Activated CD4-positive, CD25-positive, alpha-beta regulatory T cell treated with anti-CD3 and anti-CD28 coated beads, Interleukin-2, amount 50 U/mL, for 24 hours (primary cell): ENCODE measurements at places on chromosomes 3 and 15.

DNA sequence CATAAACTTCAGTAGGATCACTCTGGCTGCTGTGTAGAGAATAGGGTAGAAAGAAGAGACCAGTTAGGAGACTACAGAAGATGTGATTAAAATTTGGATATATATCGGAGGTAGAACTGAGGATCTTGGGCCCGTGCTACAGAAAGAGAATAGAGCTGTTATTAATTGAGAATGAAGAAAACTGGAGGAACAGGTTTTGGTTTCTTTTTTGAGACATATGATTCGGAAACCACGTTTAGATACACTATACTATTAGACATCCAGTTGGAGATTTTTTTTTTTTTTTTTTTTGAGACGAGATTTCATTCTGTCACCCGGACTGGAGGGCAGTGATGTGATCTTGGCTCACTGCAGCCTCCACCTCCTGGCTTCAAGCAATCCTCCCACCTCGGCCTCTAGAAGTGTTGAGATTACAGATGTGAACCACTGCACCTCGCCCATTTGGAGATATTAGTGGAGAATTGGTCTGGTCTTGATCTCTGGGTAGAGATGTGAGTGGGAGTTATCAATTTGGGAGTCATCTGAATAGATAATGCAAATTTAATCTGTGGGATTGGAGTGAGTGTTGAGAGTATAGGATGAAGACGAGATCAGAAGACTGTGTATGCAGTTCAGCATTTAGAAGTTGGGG, 50.9 kb downstream of the TCF12 start:
- ATAC-seq: no peak

GRCh38 chr3:23389686-23390085, 186.6 kb downstream of the UBE2E2 start:
- ATAC-seq: no peak

- ATAC-seq: no peak
Observed at GRCh38 chr15:91891101-91891500, 37.6 kb downstream of the SLCO3A1 start.

- peak; percentile 53 for ATAC-seq
Observed at GRCh38 chr3:11803977-11804892, 42.5 kb downstream of the TAMM41 start.

DNA sequence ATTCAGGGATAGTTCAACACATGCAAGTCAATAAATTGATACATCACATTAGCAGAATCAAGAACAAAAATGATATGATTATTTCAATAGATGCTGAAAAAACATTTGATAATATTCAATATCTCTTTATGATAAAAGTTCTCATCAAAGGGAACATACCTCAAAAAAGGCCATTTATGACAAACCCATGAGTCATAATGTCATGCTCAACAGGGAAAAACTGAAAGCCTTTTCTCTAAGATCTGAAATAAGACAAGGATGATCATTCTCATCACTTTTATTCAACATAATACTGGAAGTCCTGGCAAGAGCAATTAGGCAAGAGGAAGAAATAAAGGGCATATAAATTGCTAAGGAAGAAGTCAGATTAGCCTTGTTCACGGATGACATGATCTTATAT, 54.1 kb upstream of the TMEM158 start:
- no peak for ATAC-seq

GRCh38 chr15:41873711-41874110, 20.1 kb downstream of the SPTBN5 start:
- no peak for ATAC-seq

- no peak for ATAC-seq
Observed at GRCh38 chr3:39752751-39753150, 56.7 kb upstream of the MYRIP start.

GRCh38 chr15:99438691-99439523, 126.9 kb upstream of the MEF2A start:
- no peak for ATAC-seq

- ATAC-seq: no peak
Observed at GRCh38 chr15:96500508-96500907, 170.0 kb downstream of the NR2F2 start.

DNA sequence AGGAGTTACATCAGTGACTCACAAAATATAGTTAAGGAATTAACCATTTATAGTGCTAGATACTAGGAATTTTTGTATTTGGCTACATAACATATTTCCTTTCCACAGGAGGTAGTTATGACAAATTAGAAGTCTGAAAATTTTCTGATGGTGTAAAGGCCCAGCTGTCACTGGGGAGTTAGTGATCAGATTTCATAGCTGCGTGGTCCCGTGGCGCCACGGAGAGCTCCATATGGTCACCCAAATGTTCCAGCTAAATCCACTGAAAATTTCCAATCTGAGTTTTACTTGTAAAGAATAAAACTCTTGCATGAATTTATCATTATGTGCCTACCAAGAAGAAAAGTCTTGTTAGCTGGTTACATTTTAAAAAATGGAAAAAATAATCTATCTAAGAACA, 368.9 kb upstream of the PLSCR5 start:
- ATAC-seq: no peak

GRCh38 chr15:29054171-29055045, 168.6 kb downstream of the APBA2 start:
- ATAC-seq: no peak

- ATAC-seq: no peak
Observed at GRCh38 chr15:88513195-88513594, 33.3 kb downstream of the DET1 start.

- no peak for ATAC-seq
Observed at GRCh38 chr15:97087006-97087741, 756.7 kb downstream of the NR2F2 start.

DNA sequence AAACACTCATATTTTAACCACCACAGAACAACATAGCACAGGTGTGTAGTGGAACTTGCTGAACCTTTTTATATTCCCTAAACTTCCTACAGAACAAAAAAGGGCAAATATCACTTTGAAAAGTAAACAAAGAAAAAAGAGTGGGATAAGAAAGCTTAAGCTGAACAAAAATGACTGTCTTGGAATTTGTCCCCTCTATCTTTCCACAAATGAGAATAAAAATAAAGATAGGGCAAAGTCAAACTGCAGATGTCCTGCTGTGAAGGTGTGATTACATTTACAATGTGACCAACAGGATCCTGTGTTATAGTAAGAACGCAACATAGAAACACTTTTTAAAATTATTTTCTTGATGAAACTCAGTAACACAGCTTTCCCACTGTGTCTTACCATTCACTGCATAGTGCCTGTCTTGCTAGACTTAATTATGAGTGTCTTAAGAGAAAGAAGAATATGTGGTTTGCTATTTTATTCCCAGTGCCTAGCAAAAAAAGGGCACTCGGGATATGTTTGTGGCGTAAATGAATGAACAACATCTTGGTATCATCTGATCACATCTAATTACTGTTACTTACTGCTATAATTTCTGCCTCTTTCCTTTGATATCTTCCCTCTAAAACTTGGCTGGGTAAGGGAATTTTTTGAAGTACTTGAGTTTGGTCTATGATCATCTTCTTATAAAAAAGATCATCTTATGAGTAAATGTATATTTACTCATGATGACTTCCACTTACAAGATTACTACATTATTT, 67.5 kb downstream of the DENND4A start:
- no peak for ATAC-seq

GRCh38 chr3:23094890-23095462, 108.2 kb upstream of the UBE2E2 start:
- ATAC-seq: no peak

GRCh38 chr15:43190178-43190577, 5.0 kb downstream of the CCNDBP1 start:
- no peak for ATAC-seq

DNA sequence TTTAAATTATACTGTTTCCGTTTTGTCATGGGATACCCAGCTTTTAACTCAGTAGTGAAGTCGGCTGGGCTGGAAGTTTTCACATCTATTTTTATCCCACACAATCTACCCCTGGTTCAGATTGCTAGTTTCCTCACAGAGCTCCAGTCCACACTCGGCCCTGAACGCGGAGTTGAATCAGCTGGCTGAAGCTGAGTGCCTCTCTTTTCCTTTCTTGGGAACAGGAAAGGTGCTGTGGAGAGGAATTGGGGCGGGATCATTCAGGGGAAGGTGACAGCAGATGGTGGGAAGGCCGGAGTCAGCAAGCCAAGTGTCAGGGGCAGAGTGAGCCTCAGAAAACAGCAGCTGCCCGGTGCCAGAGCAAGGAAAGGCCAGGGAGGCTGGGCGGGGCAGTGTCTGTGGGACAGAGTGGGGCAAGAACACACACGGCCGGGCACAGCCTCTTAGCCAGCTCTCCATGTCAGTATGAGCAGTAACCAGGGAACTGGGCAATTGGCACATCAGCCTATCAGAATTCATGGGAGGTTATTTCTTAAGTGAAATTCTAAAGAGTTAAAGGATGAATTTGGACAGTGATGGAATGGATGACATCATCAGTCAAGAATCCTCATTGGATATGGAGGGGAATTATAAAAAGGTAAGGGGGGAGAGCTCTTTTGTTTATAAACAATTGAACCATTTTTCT, 135.7 kb upstream of the IL12A start:
- ATAC-seq: no peak

DNA sequence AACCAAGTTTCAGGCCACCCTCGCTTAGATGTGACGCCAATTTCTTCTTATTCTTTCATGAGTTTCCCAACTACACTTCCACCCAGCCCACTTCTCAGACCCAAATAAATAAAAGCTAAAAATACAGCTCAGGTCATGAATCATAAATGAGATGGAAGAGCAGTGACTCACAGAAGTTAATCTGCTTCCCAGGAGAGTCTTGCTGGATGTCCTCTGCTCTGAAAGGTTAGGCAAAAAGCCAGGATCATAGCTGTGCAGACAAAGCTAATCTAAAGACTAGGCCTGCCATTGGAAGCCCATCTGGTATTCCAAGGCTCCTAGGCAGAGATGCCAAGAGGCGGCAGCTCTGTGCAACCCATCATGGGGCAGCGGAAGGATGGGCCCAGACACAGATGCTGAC, 24.1 kb downstream of the SHC4 start:
- ATAC-seq: no peak

DNA sequence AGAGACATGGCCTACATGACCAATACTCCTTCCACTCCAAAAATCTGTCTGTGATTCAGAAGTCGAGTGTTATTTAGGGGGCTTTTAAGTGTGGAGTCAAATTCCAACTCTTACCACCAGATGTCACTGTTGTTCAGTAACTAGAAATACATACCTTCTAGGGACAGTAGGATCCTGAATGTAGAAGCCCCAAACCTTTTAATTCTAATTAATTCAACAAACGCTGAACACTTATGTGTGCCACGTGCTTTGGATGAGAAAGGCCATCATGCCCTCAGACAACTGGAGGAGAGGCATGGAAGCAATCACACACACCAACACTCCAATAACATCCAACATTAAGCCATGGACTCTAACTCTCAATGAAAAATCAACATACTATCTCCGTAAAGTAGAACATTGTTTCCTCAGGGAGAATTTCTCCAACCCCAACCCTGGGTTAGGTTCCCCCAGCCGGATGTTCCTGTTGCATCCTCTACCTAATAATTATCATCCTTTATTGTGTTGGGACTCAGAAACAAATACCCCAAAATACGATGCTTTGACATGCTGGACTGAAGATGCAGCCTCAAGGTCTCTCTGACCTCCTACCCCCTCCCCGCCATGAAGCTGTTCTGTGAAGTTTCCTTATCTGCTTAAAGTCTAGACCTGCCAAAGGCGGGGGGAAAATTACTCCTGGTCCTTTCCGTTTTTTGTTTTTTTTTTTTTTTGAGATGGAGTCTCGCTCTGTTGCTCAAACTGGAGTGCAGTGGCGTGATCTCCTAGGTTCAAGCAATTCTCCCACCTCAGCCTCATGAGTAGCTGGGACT, 8.0 kb upstream of the CCDC13 start:
- peak; percentile 70 for ATAC-seq
